ENCODE measurements at places on chromosomes 6 and 20. TPM values are rescaled to one million over a fixed set of nuclear protein-coding genes. Genes with fewer than 3 reads are reported as not detected.
A peak's percentile ranks its signal among the peaks of the same experiment; 100 is the strongest.

Gene ZNF391
- total RNA-seq: 3.9 TPM

Gene MMP24
- 0.08 TPM for total RNA-seq

DNA sequence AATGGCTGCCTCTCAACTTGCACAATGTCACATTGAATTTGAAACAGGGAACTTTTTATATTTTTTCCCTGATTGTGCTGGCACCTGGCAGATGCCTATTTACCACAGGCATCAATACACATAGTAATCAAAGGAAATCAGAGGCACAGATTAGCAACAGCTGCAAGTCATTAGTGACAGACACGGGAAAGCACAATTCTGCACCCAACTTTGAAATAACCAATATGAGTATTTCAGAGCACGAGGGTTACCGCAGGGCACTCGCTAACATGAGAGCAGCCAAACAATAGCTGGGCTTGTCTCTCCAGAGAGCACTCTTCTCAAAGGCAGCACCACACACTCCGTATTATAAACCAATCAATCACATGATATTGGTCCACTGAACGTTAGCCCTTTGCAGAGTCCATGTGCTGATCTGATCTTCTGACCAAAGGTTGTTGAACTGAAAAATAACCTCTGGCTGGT lies 149.5 kb downstream of the RNF144B start:
- H3K36me3 ChIP-seq: no peaks in the 10 kb centered on the region

DNA sequence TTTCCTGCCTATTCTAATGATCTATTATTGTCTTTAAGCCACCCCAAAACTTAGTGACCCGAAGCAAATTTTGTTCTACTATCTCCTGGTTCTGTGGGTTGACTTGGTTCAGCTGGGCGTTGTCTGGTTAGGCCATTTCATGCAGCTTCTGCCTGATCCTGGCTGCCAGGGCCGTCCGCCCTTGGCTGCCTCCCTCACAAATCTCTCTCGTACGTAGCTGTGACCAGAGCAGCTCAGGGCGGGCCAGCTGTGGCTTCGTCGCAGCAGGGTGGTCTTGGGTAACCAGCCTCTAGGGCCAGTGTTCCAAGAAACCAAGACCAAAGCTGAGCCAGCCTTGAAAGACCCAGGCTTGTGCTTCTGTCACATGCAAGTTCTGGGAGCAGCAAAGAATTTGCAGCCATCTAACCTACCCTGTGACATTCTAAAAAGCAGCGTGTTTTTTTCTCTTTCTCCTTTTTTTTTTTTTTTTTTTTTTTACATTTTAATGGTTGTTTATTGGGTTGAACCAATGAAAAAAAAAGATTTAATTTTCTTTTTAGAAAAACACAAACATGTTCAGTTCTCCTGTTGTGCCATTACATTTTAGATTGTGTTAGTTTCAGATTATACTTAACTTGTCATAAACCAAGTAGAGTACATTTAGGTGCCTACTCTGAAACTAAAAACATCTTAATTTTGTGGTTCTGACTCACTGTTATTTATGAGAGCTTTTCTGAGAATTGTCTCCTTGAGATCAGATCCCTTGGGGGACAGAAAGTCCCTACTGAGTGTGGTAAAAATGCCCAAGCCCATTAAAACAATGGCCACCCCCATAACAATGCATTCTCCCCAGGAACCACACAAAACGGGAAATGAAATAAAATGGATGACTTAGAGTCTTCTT lies 83.9 kb downstream of the ZDHHC14 start:
- H3K4me1 ChIP-seq: peaks cover 22% of the 10 kb centered on the region
- no peaks in the 10 kb centered on the region for H3K27me3 ChIP-seq
- no peaks in the 10 kb centered on the region for H3K36me3 ChIP-seq
- H3K27ac ChIP-seq: peak overlapping the region; percentile 64
- no peak for DNase-seq

DNA sequence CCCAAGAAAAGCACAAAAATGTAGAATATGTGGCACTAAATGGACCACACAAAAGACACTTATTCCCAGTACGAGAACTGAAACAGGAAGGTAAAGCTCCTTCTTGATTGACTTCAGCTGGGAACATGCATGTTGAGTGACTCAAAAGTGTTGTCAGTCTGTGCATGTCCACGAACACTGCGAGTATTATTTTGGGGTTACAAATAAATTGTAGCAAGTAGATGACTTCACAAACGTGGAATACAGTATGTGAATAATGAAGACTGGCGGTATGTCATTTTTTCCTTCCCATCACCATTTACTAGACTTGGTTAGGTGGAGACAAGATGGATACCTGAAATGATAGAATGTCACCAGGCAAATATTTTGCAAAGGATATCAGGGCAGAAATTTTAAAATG lies 45.4 kb downstream of the L3MBTL3 start:
- peaks cover 22% of the 10 kb centered on the region for H3K36me3 ChIP-seq
- H3K4me3 ChIP-seq: no peak overlapping the region
- peaks cover 4% of the 10 kb centered on the region for H3K4me1 ChIP-seq
- H3K27ac ChIP-seq: no peak overlapping the region
- H3K27me3 ChIP-seq: no peaks in the 10 kb centered on the region

DNA sequence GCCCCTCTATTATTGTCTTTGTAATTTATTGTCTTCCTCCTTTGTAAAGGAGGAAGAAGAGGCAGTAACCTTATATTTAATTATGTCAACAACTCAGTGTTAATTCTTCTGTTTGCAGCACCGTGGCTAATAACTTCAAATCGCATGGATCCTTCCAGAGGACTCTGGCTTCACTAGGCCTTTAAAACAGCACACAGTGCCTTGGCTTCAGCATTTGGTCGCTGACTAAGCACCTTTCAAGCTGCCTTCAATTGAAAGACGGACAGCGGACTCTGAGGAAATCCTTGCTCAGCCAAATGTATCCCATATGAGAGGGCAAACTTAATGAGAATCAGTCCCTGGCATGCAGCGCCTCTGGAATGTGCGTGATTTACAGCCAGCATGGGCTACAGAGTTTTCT lies 64.2 kb downstream of the SGK1 start:
- H3K27me3 ChIP-seq: no peaks in the 10 kb centered on the region
- H3K4me1 ChIP-seq: peaks cover 23% of the 10 kb centered on the region
- DNase-seq: no peak
- no peak overlapping the region for H3K27ac ChIP-seq
- no peak overlapping the region for H3K4me3 ChIP-seq

GRCh38 chr6:124319410-124319809 lies 515.7 kb downstream of the NKAIN2 start:
- H3K36me3 ChIP-seq: no peaks in the 10 kb centered on the region
- H3K4me3 ChIP-seq: no peak overlapping the region
- H3K27me3 ChIP-seq: no peaks in the 10 kb centered on the region
- H3K4me1 ChIP-seq: no peaks in the 10 kb centered on the region
- no peak overlapping the region for H3K27ac ChIP-seq

DNA sequence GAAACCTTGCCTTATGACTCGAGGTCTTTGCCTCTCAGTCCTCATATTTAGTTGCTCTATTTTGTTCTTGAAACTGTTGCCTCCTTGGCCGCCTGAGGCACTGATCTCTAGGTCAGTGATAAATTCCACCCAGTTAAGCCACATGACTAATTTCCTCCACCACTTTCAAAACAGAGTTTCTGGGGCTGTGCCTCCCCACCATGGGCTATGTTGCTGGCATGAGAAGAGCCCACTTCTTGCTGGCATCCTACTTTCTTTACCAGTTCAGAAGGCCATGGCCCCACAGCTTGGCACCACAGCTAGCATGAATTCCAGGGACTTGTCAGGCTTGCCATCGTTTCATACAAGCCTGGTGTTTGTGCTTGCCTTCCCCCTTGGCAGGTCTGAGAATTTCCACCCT lies 361.4 kb upstream of the JAG1 start:
- H3K4me1 ChIP-seq: no peaks in the 10 kb centered on the region
- H3K4me3 ChIP-seq: no peak overlapping the region
- DNase-seq: no peak
- H3K27ac ChIP-seq: no peak overlapping the region
- no peaks in the 10 kb centered on the region for H3K36me3 ChIP-seq

DNA sequence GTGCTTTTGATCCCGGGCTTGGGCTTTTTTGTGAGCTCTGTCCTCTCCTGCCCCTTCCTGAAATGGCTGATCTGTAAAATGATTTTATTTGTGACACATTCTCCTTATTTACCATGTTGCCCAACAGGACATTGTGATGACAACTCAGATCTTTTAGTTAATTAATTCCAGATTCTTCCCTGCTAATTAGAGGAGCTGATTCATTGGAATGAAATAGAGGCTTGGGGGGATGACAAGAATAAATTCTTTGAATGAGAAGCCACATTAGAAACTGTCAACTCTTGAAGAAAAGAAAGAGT lies 26.1 kb upstream of the GABRR1 start:
- no peak for DNase-seq
- peaks cover 34% of the 10 kb centered on the region for H3K4me1 ChIP-seq
- no peak overlapping the region for H3K27ac ChIP-seq
- no peak overlapping the region for H3K4me3 ChIP-seq
- H3K27me3 ChIP-seq: peaks cover 25% of the 10 kb centered on the region

GRCh38 chr6:130034378-130035146 lies 16.2 kb downstream of the L3MBTL3 start:
- H3K36me3 ChIP-seq: peaks cover 38% of the 10 kb centered on the region
- H3K27me3 ChIP-seq: no peaks in the 10 kb centered on the region
- H3K27ac ChIP-seq: peak overlapping the region; percentile 83
- H3K4me1 ChIP-seq: peaks cover 37% of the 10 kb centered on the region

Gene MAS1
- total RNA-seq: not detected

DNA sequence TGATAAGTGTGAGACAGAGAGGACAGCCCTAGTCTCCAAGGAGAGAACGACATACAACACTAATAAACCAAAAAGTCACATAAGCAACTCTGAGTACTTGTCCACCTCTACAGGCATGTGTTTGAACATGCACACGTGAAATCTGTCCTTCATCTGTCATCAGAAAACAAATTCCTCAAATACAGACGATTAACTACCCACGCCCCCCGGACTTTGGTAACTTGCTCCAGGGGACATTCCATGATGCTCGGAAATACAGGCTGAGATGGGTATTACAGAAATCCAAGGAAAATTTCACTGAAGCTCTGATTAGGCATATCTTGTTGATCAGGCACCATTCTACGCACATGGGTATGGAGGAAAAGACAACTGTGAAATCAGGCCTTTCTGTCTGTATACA lies 57.8 kb downstream of the LYRM4 start:
- DNase-seq: no peak
- peaks cover 4% of the 10 kb centered on the region for H3K4me1 ChIP-seq
- H3K4me3 ChIP-seq: no peak overlapping the region
- no peaks in the 10 kb centered on the region for H3K27me3 ChIP-seq

- H3K4me3 ChIP-seq: peak within 1 kb of the TSS; percentile 52
- no peaks in the 10 kb centered on the region for H3K4me1 ChIP-seq
- peaks cover 48% of the 10 kb centered on the region for H3K27me3 ChIP-seq
- no peak within 1 kb of the TSS for H3K27ac ChIP-seq
Observed at GRCh38 chr6:46734867-46735719, at the start of gene PLA2G7. Gene PLA2G7 (minus strand): TSS chr6:46735375. CDS start chr6:46722891, 12,484 bp downstream.

- peaks cover 19% of the 10 kb centered on the region for H3K4me1 ChIP-seq
- H3K4me3 ChIP-seq: no peak overlapping the region
- no peak for DNase-seq
- peaks cover 5% of the 10 kb centered on the region for H3K36me3 ChIP-seq
Observed at GRCh38 chr6:151443911-151444621, 7.9 kb downstream of the RMND1 start.

Gene CALHM4
- total RNA-seq: not detected

GRCh38 chr6:121339639-121340226 lies 5.5 kb upstream of the TBC1D32 start:
- no peak overlapping the region for H3K27ac ChIP-seq
- no peak overlapping the region for H3K4me3 ChIP-seq
- DNase-seq: no peak
- peaks cover 7% of the 10 kb centered on the region for H3K4me1 ChIP-seq

- no peaks in the 10 kb centered on the region for H3K36me3 ChIP-seq
- no peak for DNase-seq
Observed at GRCh38 chr6:116096979-116097816, 3.5 kb upstream of the NT5DC1 start.

DNA sequence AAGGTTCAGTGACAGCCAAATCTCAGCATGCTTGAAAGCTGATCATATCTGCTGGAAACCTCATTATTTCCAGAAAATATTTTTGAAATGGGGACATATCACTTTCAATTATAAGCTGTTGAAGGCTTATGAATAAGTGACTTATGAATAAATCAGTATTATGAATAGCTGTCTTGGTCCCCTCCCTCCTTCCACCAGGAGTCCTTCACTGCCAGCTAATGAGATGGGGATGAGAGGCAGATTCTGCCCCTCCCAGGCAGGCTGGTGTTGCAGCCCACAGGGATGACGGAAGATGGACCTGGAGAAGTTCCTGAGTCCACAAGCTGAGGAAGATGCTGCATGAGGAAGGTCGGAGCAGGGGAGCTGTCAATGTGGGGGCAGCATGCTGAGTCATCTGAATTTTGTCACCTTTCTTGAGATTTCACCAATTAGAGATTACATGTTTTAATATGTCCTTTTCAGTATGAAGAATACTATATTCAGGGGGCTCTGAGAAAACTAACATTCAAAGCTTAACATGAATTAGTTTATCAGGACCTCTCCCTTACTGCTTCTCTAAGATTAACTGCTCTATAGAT lies 112.2 kb downstream of the DTNBP1 start:
- H3K27me3 ChIP-seq: no peaks in the 10 kb centered on the region
- no peak overlapping the region for H3K27ac ChIP-seq
- DNase-seq: no peak
- no peak overlapping the region for H3K4me3 ChIP-seq

GRCh38 chr6:70051197-70052124 lies 185.1 kb downstream of the COL19A1 start:
- no peaks in the 10 kb centered on the region for H3K4me1 ChIP-seq
- no peaks in the 10 kb centered on the region for H3K27me3 ChIP-seq
- no peak overlapping the region for H3K4me3 ChIP-seq
- H3K36me3 ChIP-seq: no peaks in the 10 kb centered on the region
- no peak for DNase-seq

GRCh38 chr6:54094293-54094692 lies 16.9 kb upstream of the MLIP start:
- no peak for DNase-seq
- no peaks in the 10 kb centered on the region for H3K27me3 ChIP-seq
- no peak overlapping the region for H3K27ac ChIP-seq
- no peaks in the 10 kb centered on the region for H3K36me3 ChIP-seq
- no peak overlapping the region for H3K4me3 ChIP-seq

Gene RUNX2
- 5.1 TPM for total RNA-seq

Gene MYL9
- 0.51 TPM for total RNA-seq

DNA sequence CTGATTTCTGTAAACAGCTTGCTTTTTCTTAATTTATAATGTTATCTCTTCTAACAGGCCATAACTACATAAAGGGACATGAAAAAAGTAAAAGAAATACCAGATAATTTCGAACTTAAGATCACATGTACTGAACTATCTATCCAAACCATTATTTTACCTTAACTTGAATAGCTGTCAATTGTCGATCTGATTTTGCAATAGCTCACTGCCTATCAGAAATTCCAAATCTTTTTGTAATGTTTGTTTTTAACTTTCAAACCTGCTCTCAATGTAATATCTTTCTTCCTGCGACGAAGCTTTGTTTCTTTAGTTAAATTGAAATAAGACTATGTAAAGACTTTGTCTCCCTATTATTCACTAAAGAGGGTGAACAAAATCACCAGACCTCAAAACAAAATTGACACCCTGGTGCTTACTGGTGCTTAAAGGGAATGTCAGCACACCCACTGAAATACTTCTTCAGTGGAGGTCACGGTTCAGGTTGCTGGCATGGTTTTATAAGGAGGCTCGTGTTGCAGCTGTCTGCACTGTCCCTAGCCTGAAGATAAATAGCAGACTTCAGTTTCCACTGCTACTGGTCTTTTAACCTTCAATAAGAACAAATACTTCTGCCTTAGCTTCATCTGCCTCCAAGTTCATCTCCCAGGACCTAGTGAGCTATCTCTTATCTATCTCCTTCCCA lies 117.5 kb upstream of the QKI start:
- DNase-seq: no peak
- no peaks in the 10 kb centered on the region for H3K4me1 ChIP-seq
- no peak overlapping the region for H3K4me3 ChIP-seq
